ENCODE measurements at places on chromosomes 6 and 20. TPM values are rescaled to one million over a fixed set of nuclear protein-coding genes. Genes with fewer than 3 reads are reported as not detected.

GRCh38 chr20:18224968-18225568, 63.3 kb upstream of the ZNF133 start:
- H3K27me3 ChIP-seq: no peaks in the 10 kb centered on the region
- H3K27ac ChIP-seq: peak overlapping the region; percentile 42
- no peak for DNase-seq

GRCh38 chr20:46396052-46396740, 10.2 kb downstream of the ELMO2 start:
- no peaks in the 10 kb centered on the region for H3K27me3 ChIP-seq
- peaks cover 10% of the 10 kb centered on the region for H3K36me3 ChIP-seq
- H3K4me3 ChIP-seq: no peak overlapping the region
- peaks cover 3% of the 10 kb centered on the region for H3K4me1 ChIP-seq

GRCh38 chr6:170290296-170291128, at the start of gene DLL1:
DLL1 (minus strand) TSS chr6:170291078; CDS start chr6:170290139, 939 bp downstream.
- H3K27me3 ChIP-seq: no peaks in the 10 kb centered on the region
- H3K4me3 ChIP-seq: peak within 1 kb of the TSS; percentile 85
- no peaks in the 10 kb centered on the region for H3K4me1 ChIP-seq
- no peak within 1 kb of the TSS for H3K27ac ChIP-seq
- no peaks in the 10 kb centered on the region for H3K36me3 ChIP-seq
- peak; percentile 66 for DNase-seq

Gene TRMT6
- total RNA-seq: 8.9 TPM

DNA sequence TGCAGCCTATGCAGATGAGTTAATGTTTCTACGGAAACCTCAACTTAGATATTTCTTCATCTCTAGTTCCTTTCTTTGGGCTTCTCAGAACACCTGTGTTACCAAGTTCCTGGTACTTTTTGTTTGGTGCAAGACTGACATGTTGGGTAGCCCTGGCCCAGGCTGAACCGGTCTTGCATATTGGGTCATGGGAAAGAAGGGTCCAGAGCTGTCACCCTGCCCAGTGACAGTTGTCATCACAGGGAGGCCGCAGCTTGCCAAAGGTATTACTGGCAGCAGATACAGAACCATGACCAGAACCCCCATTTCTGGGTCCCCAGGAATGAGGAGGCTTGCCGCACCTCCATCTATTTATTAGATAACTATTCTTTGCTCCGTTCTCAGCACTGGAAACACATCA, 40.2 kb downstream of the PDYN start:
- H3K27ac ChIP-seq: no peak overlapping the region
- no peaks in the 10 kb centered on the region for H3K36me3 ChIP-seq
- no peaks in the 10 kb centered on the region for H3K27me3 ChIP-seq
- no peak overlapping the region for H3K4me3 ChIP-seq
- H3K4me1 ChIP-seq: no peaks in the 10 kb centered on the region

DNA sequence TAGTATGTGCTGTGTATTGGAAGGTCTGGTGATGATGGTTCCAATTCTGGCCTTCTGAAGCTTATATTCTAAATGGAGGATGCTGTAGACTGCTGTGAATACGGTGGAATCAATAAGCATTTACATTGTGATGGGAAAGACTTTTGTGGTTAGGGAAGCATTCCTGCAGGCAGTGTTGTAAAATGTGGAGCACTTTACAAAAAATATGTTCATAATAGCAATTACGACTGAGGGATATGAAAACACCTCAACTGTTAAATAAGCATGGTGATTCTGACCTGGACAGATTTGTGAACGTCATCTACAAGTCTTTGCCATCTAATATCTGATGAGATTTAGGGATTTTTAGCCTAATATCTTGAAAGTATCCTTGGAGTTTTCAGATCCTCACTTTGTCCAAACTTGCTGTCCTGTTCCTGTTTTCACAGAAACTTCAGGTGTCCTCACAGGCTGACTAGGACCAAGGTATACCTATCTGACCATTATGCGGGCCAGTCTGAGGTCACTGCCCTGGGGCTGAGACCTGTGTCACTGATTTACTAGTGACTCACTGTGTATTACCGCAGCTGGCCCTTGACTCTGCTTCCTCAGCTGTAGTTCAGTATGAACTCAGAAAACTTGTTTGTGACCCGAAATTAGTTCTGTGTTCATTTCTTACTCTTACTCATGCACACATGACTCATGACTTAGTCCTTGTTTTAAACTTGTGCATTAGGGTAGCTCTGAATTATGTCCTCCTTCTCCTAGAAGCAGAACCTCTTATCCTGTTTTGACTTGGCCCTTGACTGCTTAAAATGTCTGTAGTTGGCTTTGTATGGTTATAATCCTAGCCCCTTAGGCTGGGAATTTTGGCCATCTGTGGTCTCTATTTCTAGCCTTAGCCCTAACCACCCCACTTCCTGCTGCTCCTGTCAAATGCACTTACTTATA, 343.0 kb downstream of the CDKAL1 start:
- H3K27ac ChIP-seq: no peak overlapping the region
- no peak overlapping the region for H3K4me3 ChIP-seq
- no peaks in the 10 kb centered on the region for H3K36me3 ChIP-seq
- no peaks in the 10 kb centered on the region for H3K4me1 ChIP-seq

GRCh38 chr6:45647341-45648261, 269.9 kb upstream of the SUPT3H start:
- H3K27me3 ChIP-seq: no peaks in the 10 kb centered on the region
- no peak for DNase-seq
- H3K36me3 ChIP-seq: no peaks in the 10 kb centered on the region
- no peak overlapping the region for H3K27ac ChIP-seq
- no peak overlapping the region for H3K4me3 ChIP-seq

Gene PRICKLE4
- 8.8 TPM for total RNA-seq

DNA sequence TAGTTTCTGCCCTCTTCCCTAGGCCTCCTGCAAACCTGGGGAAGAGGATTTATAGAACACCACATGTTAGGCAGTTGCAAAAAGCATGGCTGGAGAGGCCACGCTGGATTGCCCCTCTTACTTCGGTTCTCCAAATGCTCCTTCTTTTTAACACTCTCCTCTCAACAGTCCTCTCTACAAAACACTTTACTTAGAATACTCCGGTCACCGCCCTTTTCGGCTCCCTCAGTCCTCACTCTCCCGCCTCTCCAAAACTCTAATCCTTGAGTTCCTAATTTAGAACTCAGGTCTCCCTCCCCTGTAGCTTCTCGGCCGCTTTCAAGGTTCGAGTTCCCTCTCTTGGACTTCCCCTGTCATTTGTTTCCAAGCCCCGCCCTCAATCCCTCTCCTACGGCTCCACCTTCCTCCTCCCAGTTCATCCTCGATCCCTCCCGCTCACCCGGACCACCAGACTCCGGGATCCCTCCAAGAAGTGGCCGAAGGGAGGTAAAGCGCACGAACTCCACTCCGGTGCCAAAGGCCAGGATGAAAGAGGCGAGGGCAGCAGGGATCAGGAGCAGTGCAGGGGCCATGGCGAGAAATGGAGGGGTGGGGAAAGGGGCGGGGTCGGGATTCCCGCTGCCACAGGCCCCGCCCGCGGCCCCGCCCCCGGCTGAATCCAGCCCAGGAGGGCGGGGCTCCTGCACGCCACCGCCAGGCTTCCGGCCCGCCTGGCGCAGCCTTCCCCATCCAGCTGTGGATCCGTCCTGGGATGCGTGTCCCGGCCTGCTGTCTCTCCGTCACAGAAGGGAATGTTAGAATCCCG, at the start of gene NRM:
NRM (minus strand) TSS at position 582 of the 805 bp plus-strand sequence; CDS start at position 572, 10 bp downstream.
- H3K27me3 ChIP-seq: no peaks in the 10 kb centered on the region
- peak within 1 kb of the TSS; percentile 69 for H3K4me3 ChIP-seq
- peak within 1 kb of the TSS; percentile 93 for H3K27ac ChIP-seq
- DNase-seq: peak; percentile 91
- no peaks in the 10 kb centered on the region for H3K4me1 ChIP-seq
- no peaks in the 10 kb centered on the region for H3K36me3 ChIP-seq

Gene SASH1
- 120 TPM for total RNA-seq

GRCh38 chr6:14984519-14984853, 261.4 kb upstream of the JARID2 start:
- DNase-seq: no peak
- no peak overlapping the region for H3K27ac ChIP-seq
- no peaks in the 10 kb centered on the region for H3K4me1 ChIP-seq
- H3K27me3 ChIP-seq: no peaks in the 10 kb centered on the region
- no peaks in the 10 kb centered on the region for H3K36me3 ChIP-seq
- H3K4me3 ChIP-seq: no peak overlapping the region

- H3K4me3 ChIP-seq: no peak overlapping the region
- no peaks in the 10 kb centered on the region for H3K36me3 ChIP-seq
- H3K27me3 ChIP-seq: no peaks in the 10 kb centered on the region
- H3K4me1 ChIP-seq: peaks cover 4% of the 10 kb centered on the region
- H3K27ac ChIP-seq: no peak overlapping the region
Measured at GRCh38 chr6:13687917-13688351, 23.7 kb downstream of the RANBP9 start.

DNA sequence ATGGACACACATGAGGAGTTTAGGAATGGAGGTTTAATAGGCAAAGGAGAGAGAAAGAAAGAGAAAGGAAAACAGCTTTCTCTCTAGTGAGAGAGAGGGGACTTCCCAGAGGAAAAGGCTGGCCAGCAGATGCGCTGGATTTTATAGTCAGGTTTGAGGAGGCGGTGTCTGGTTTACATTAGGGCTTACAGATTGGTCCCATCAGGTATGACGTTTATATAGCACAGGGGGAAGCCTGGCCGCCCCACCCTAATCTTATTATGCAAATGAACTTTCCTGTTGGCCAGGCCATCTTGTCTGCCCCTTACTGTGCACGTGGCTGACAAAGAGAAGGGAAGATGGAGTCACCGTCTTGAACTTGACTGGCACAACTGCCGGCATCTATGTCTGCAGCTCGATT, 86.6 kb upstream of the QKI start:
- H3K36me3 ChIP-seq: no peaks in the 10 kb centered on the region
- no peak overlapping the region for H3K4me3 ChIP-seq
- no peaks in the 10 kb centered on the region for H3K27me3 ChIP-seq
- no peak for DNase-seq

DNA sequence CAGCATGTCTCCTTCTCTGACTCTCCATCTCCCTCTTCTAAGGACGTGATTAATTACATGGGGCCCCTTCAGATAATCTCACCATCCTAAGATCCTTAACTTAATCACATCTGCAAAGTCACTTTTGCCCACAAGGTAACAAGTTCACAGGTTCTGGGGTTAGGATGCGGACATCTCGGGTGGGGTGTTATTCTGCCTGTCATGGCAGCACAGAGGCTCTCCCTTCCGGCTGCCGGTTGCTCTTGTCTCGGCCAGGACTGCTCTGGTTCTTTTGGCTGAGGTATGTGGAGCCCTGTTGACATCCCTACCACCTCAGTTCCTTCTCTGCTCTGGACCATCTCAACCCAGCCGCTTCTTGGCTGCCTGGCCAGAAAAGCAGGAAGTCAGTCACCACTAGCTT, 4.2 kb upstream of the CST11 start:
- no peak for DNase-seq
- H3K27me3 ChIP-seq: no peaks in the 10 kb centered on the region
- no peaks in the 10 kb centered on the region for H3K36me3 ChIP-seq
- H3K4me3 ChIP-seq: no peak overlapping the region
- H3K4me1 ChIP-seq: no peaks in the 10 kb centered on the region

DNA sequence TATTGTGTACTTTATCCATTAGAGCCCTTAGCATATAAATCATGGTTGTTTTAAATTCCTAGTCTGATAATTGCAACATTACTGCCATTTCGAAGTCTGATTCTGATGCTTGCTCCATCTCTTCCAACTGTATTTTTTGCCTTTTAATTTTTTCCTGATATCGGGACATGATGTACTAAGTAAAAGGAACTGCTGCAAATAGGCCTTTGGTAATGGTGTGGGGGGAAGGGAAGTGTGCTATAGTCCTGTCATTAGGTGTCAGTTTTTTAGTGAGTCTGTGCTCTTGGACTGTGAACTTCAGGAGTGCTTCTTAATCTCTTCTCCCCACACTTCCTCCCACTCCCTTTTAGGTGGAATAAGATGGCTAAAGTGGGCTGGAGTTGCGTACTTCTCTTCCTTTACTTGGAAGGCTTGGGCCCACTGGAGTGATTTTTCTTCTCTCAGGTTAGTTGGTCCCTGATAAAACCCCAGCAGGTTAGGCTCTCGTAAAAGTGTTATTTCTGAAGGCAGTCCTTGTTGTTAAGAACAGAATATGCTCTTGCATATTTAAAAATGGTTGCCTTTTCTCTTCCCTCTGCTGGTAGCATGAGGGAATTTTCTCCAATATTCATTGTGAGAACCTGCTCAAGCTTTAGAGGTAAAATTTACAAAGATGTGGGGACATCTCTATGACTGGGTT, 18.1 kb downstream of the STXBP5 start:
- H3K4me1 ChIP-seq: no peaks in the 10 kb centered on the region
- H3K27ac ChIP-seq: no peak overlapping the region
- DNase-seq: no peak
- no peaks in the 10 kb centered on the region for H3K36me3 ChIP-seq

DNA sequence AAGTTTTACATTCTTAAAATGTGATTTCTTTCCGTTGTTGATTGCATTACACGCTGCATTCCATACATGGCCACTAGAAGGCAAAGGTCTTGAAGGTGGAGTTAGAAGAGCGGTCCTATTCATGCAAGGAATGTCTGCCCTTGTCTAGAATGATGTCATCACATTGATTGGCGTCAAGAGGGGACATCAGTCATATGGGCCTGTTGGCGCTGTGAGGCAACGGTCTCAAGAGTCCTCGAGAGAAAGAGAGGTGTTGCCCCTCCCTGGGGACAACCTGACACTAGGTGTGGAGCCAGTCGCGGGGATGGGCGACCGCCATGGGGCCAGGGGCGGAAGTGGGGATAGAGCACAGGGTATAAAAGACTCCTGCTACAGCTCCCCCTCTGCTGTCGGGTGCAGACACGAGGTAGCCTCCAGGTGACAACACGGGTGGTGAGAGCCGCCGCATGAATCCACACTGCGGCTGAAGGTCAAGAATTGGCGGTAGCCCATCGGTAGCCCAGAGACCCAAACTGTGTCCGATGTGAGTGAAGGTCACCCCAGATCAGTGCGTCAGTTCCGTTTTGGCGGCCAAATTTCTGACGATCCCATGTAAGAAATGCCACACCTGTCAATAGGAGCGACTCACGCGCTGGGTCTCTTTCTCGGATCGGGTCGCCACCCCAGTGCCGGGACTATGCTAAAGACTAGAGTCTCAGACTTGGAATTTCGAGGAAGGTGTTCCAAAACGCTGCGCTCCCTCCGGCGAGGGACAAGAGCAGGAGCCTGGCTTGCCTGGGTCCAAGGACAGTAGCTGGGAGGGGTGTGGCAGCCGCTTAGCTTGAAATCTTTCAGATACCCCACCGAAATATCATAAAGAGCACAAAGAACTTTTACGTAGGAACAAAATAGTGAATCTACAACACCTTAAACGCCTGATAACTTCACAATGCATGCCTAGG, 93.2 kb upstream of the ZNF184 start:
- H3K36me3 ChIP-seq: no peaks in the 10 kb centered on the region
- H3K27me3 ChIP-seq: no peaks in the 10 kb centered on the region
